NK-92 treated with Interleukin-12 subunit alpha and Interleukin-12 subunit beta, amount 100 ng/mL, for 24 hours (cell line): ENCODE measurements at places on chromosomes 12 and 14.

- DNase-seq, result no peak
Observed at GRCh38 chr14:46057799-46058198, 593.8 kb downstream of the RPL10L start.

DNA sequence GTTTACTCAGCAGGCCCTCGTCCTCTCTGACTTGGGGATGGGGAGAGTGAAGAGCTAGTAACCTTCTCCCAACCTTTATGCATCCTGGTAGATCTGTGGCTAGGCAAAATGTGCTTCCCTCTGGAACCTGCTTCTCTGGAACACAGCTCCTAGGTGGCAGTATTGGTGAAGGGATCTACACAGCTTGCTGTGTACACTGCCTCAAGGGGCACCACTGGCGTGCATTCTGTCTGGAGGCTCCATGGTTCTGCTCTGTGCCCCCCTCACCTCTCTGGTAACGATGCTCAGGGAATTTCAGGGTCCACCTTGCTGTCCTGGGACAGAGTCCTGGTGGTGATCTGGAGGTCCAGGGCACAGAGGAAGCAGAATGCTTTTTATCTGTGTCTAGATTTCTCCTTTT, 43.5 kb upstream of the KCNA5 start:
- DNase-seq, result no peak

GRCh38 chr14:105465209-105466031, 9.2 kb upstream of the CRIP2 start:
- DNase-seq, result no peak

GRCh38 chr14:92657457-92658142, 90.8 kb downstream of the LGMN start:
- DNase-seq, result no peak

DNA sequence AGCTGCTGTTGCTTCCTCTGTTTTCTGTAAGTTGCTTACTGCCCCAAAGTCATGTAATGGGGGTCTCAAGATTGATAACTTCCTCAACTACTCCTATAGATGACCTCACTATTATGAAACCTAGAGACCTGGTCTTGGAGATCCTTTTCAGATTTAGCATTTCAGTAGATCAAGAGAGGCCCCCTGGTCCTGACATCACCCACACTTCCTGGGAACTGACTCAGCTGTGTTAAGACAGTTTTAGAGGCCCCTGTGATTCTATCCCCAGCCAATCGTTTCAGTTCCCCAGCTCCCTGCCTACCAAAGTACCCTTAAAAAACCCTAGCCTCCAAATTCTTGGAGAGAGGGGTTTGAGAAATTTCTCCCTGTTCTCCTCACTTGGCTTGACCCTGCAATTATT, 9.2 kb upstream of the ARG2 start:
- no peak for DNase-seq

DNA sequence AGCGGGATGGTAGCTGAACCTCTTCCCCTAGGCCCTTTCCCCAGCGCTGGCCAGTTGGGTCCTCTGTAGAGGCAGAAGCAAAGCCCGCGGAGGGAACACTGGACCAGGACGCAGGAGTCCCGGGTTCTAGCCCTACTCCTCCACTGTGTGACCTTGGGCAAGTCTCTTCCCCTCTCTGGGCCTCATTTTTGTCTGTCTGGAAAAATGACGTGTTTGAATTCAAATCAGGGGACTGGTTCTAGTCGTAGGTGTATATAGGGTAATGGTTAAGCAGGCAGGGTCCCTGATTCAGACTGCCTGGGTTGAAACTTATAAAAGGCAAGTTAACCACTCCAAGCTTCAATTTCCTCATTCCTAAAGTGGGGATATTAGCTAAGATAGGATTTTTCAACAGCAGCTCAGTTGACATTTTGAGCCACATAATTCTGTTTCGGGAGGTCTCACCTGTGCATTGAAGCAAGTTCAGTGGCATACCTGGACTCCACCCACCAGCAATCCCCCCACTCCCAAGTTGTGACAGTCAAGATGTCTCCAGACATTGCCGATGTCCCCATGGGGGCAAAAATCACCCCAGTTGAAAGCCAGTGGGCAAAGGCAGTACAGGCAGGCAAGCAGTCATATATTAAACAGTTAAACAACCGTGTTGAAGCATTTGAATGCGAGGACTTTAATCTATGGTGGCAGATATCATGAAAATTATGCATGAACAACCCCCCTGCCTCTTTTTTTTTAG, 899 bp downstream of the TPCN1 start:
- DNase-seq, result no peak

- DNase-seq, result no peak
Observed at GRCh38 chr12:47120736-47121135, 41.0 kb upstream of the AMIGO2 start.
